ENCODE measurements at places on chromosomes 16 and 17.
A peak's percentile ranks its signal among the peaks of the same experiment; 100 is the strongest.

- no peak for DNase-seq
Measured at GRCh38 chr17:73535746-73536145, 108.5 kb downstream of the SDK2 start.

DNA sequence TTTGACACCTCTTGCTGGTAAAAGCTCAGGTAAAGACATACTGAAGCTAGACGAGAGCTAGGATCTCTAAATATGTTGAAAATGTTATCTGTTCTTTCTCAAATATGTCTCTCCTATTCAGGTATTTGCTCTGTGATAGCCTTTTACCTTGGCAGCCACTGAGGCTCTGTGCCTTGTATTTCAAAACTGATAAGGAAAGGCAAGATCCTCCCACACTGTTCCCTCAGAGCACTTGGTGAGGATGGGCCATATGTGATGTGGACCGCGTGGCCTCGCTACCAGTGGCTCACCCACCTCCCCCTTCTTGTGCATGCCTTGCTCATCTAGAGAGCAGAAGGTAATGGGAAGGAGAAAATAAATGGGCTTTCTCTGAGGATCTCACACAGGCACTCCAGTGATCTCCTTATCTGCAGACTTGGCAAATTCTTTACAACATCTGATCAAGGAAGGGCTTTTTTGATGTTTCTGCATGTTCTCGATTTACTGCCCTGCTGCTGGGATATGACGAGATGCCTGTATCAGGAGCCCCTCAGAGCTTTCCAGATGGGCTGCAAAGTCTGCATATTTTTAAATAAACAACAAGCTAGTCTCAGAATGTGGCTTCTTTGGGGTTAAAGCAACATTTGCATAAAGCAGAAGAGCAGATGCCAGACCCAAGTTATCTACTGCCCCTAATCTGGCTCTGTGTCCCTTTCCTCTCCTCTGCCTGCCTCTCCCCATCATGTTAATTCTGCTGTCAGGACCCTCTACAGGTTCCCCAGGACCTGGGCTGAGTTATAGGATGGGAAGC lies 16.9 kb downstream of the HOXB1 start:
- DNase-seq: no peak

- no peak for DNase-seq
Measured at GRCh38 chr16:52123061-52123839, 423.7 kb downstream of the TOX3 start.

DNA sequence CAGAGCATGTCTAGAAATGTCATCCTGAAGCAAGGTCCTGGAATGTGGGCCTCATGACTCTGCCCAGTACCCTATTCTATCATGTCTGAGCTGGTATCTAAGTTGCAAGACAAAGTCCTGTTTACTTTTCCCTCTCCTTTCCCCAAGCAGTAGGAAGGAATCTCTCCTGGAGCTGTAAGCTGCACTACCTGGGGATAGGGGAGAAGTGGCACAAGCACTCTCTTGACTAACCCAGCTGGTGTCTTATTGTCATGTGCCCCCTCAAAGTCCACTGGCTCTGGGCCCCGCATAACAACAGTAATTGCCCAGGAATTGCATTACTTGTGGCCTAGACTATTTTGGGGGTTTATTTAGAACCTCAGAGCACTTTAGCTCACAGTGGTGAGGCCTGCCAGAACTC lies 1366.3 kb upstream of the GOT2 start:
- DNase-seq: no peak

- no peak for DNase-seq
Measured at GRCh38 chr17:8324132-8324531, 14.1 kb downstream of the ARHGEF15 start.

DNA sequence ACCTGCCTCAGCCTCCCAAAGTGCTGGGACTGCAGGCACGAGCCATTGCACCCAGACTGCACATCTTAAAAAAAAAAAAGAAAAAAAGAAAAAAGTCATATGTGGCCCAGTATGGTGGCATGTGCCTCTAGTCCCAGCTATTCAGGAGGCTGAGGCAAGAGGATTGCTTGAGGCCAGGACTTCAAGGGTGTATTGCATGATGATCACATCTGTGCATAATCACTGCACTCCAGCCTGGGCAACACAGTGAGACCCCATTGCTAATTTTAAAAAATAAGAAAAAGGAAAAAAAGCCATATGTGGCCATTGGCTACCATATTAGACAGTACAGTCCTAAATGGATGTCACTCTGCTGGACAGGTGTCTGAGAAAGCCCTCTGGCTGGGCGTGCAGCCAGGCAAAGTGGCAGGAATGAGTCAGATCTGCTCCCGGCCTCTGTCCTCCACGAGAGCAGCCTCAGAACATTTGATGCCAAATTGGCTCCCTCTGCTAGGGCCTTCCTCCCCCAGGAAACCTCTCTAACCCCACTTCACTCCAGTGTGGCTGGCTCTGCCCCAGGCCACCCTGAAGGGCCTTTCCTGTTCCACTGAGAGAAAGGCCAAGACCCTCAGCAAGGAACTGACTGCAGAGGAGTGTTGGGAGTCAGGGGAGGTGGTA lies 14.7 kb downstream of the CA7 start:
- DNase-seq: no peak

DNA sequence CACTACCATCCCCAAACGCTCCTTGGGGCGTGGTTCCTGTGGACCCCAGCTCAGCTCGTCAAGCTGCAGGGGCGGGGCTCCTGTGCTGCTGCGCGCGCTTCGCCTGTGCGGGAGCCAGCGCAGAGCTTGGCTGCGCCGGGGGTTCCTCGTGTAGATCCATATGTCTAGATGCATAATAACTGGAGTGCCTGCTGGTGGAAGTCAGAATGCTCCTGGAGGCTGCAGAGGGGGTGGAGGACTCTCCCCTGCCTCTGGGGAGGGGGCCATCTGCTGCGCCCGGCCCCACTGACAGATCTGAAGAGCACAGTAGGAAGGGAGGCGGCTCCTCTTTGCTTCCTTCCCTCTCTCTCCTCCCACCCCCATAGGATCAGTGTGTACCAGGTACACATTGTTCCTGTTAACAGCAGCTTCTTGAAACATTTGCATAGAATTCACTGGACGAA lies 4.6 kb downstream of the RASD1 start:
- no peak for DNase-seq

GRCh38 chr16:474420-475122 lies 49.1 kb downstream of the RAB11FIP3 start:
- DNase-seq: no peak

DNA sequence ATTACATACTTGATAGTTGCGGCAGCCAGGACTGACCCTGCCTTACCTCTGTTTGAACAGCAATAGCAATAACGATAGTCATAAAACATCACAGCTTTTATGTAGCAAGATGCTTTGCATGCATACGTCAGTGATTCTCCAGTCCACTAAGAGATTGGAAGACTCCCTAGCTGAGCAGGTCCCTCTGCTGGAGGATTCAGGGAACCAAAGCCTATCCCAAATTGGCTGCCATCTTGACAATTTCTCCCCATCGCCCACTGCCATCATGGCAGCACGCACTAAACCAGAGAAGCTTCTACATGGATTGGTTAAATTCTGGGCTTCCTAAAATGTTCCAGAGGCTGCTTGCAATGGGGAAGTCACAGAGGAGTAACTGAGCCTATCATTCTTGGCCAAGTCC lies 360.6 kb upstream of the XYLT1 start:
- DNase-seq: no peak

DNA sequence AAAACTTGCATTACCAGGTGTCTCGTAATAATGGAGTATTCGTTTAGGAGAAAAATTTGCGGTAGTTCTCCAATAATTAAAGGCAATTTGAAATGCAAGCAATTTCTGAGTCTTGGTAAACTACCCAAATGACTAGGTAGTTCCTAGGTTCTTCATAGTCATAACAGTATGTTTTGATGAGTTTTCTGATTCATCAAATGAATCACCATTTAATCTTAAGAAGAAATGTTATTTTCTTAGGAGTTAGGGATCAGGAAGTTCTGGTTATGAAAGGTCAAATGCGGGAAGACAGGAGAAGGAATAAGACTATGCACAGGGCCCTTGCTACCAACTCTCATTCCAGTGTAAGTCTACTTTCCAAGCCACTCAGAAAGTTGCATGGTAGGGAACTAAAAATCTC lies 221.5 kb upstream of the SOX9 start:
- DNase-seq: no peak

DNA sequence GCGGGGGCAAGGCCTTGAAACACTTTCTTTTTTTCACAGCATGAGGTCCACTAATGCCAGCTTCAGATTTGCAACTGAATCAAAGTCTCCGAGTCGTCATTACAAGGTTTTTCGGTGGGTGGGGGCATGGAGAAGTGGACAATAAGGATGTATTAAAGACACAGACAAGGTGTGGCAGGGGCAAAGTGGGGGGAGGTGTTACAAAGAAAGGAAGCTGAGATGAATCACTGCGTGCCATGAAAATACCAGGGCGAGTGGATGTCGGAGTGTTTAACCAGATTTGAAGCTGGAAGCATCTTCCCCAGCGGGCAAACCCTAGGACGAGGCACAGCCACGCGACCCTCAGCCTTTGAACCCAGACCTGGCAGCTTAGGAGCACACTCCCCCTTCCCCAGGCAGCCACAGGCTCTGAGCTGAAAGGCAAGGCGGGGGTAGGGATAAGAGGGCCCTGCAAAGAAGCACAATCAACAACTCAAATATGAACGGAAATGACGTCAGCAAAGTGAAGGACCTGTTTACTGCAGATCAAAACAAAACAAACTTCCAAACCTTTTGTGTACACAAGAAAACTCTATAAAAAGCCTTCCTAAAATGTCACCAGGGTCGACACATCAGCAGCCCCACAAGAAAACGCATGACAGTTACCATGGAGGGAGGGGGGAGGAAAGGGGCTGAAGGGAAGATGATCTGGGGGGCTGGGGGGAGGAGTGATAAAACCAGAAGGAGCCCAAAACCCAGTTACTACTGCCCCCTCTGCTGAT lies 5.6 kb upstream of the ZFHX3 start:
- no peak for DNase-seq

- no peak for DNase-seq
Measured at GRCh38 chr16:27108826-27109665, 42.3 kb downstream of the C16orf82 start.

GRCh38 chr17:499951-500461 lies 147.4 kb upstream of the RPH3AL start:
- no peak for DNase-seq

DNA sequence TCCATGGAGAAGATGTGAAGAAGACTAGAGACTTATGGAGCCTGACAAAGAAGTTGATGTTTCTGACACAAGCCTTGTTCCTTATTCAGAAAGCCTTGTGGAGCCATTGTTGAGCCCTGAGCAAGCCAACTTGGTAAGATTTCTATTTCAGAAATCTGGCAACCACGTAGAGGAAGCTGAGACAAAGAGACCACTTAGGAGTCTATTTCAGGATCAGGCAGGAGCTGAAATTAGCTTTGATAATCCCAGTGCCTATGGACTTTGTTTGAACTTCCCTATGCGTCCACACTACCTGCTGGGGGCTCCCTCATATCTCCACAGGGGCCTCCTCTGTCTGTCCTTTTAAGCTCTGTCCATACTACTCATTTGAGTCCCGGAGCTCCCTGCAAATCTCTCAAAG lies 540.0 kb upstream of the GOT2 start:
- DNase-seq: no peak

- DNase-seq: no peak
Measured at GRCh38 chr16:67773099-67773498, 33.3 kb downstream of the RANBP10 start.

GRCh38 chr17:50570528-50570927 lies 10.0 kb downstream of the CACNA1G start:
- no peak for DNase-seq

DNA sequence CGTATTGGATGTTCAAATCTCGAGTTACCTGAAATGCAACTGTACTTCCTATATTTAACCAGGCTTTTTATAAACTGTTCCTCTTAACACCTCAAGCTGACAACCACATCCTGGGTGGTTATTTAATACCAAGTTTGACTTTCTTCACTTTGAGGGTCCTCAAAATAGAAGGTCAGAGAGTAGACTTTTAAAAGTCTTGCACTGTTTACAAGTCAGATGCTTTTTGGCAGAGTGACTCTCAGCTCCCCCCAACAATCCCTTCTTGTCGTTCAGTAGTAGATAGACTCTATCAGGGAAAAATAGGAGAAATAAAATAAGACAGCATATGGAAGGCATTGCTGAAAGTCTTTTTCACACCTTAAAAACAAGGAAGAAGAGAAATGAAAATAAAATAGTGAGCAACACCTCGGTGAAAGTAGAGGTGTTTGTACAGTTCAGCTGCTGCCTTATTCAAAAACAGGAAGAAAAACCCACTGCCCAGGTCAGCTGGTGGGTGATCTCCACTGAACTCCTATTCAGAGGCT lies 650.4 kb downstream of the WWOX start:
- DNase-seq: no peak

DNA sequence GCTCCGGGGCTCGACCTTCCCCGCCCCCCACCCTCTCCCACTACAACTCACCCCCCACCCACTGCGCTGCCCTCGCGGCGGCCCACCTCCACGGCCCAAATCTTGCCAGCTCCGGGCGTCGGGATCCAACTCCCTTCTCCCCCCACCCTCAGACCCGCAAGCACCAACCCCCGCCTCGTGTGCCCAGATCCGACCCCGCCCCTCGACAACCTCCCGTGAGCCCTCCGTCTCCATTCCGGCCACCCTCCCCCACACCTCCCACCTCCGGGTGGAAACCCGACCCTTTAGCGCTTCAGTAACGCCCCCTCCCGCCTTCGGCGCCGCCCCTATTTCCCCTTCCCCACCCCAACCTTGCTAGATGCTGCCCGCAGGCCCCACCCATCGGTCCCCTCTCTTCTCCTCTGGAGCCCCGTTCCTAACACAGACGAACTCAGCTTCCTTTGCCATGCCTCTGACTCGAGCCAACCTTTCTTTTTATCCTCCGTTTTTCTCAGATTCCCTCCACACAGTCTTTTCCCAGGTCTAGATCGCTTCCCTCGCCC lies 717 bp downstream of the UBE2Z start:
- DNase-seq: peak; percentile 88

DNA sequence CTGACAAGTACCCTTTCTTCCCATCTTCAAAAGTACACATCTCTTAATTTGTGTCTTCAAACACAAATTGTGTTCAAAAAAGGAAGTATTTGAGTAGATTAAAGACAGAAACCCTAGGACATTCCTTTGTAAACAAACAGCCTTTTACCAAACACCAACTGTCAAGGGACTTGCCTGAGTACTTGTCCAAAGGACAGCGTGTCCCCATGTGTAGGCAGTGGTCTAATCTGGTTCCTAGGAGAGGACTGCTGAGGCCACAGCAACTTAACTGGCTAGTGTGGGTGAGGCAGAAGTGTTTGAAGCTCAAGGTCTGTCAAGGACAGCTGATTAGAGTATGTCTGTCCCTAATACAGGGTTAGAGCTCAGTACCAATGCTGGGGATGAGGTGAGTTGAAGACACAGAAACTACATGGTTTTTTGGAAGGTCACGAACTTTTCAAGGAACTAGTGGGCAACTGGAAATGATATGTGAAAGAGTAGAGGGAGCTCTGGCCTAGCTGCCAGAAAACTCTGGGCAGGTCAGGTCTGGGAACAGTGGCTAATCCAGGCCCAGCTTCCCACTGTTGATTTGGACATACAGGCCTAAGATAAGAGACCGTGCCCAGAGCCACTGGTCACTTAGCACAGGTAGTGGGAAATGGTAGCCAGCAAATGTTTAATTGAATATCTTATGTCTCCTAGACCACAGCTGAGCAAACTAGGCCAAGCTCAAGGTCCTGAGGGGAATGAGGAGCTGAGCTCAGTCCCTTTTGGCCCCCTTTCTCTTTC lies 10.1 kb downstream of the HMOX2 start:
- DNase-seq: no peak

Measured in activated naive CD8-positive, alpha-beta T cell treated with anti-CD3 and anti-CD28 coated beads, Interleukin-2, amount 50 U/mL, for 16 hours (primary cell).